ENCODE measurements at places on chromosomes 11 and 22.
A peak's percentile ranks its signal among the peaks of the same experiment; 100 is the strongest.

DNA sequence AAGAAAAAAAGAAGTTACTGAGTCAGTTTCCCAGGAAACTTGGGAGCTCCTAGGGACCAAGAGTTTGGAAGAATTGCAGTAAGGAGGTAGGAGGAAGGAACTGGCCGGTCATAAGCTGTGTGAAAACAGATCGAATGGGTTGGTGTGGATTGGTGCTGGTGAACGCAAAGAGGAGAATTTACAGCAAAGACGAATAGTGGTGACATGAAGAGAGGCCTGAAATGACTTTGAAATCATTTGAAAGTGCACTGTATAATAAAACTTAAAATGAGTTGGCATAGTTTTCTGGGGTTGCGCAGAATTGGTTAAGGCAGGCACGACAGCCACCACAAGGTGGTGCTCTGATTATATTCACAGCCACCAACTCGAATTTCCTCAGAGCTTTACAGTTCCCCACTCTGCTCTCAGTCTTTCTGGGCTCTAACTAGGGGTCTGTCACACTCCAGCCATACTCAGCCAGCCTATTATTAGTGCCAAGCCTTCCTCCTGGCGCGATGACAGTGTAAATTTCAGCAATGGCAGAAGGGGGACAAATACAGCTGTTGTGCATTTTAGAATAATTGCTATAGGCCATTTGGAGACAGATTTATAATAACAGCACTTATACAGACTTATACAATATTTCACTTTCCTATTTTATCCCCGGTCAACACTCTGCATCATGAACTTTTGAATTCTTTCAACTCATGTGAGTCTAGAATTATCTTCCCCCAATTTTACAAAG is 8.3 kb upstream of the HTR3B start:
- DNase-seq: no peak
- H3K4me3 ChIP-seq: no peak overlapping the region
- H3K4me1 ChIP-seq: no peaks in the 10 kb centered on the region
- no peaks in the 10 kb centered on the region for H3K27me3 ChIP-seq
- H3K36me3 ChIP-seq: no peaks in the 10 kb centered on the region

- H3K27me3 ChIP-seq: no peaks in the 10 kb centered on the region
- no peak overlapping the region for H3K4me3 ChIP-seq
- H3K36me3 ChIP-seq: no peaks in the 10 kb centered on the region
- no peak overlapping the region for H3K27ac ChIP-seq
- DNase-seq: peak; percentile 26
- H3K4me1 ChIP-seq: peaks cover 24% of the 10 kb centered on the region
Measured at GRCh38 chr11:69316956-69317355, 23.0 kb downstream of the MYEOV start.

DNA sequence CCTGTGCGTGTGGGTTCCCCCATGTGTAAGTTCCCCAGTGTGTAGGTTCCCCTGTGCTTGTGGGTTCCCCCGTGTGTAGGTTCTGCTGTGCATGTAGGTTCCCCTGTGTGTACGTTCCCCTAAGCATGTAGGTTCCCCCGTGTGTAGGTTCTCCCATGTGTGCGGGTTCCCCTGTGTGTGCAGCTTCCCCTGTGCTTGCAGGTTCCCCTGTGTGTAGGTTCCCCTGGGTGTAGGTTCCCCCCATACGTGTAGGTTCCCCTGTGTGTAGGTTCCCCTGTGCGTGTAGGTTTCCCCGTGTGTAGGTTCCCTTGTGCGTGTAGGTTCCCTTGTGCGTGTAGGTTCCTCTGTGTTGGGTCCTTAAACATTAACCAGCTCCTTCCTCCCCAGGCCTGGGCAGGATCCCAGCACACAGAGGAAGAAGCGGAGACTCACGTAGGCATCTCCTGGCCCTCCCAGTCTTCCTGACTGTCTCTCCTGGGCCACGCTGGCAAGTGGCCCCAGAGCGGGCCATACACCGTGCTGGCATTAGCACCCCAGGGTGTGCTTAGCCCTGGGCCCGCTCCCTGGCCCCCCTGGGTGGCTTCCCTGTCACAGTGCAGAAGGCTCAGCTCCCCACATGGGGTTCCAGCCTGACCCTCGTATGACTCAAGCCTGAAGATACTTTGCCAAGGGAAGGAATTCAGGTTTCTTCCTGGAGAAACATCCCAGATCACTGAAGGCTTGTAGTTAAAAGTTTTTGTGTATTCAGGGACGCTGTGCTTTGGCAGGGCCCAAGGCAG is 2.8 kb upstream of the GRAMD4 start:
- DNase-seq: no peak
- no peaks in the 10 kb centered on the region for H3K36me3 ChIP-seq
- H3K4me1 ChIP-seq: peaks cover 23% of the 10 kb centered on the region
- no peak overlapping the region for H3K27ac ChIP-seq

- peak; percentile 58 for DNase-seq
- H3K4me3 ChIP-seq: no peak overlapping the region
- no peak overlapping the region for H3K27ac ChIP-seq
- no peaks in the 10 kb centered on the region for H3K36me3 ChIP-seq
- H3K27me3 ChIP-seq: peaks cover 60% of the 10 kb centered on the region
- H3K4me1 ChIP-seq: peaks cover 2% of the 10 kb centered on the region
Measured at GRCh38 chr11:69010964-69011623, 2.0 kb downstream of the MRGPRF start.

GRCh38 chr11:67273260-67273990 is 7.2 kb downstream of the GRK2 start:
- DNase-seq: peak; percentile 55
- H3K4me3 ChIP-seq: peak overlapping the region; percentile 95
- H3K36me3 ChIP-seq: peaks cover 99% of the 10 kb centered on the region
- H3K27ac ChIP-seq: peak overlapping the region; percentile 99
